Stimulated activated CD4-positive, alpha-beta T cell treated with anti-CD3 and anti-CD28 coated beads, Interleukin-15, amount 100 ng/mL, for 48 hours (primary cell): ENCODE measurements at places on chromosomes 5 and 9.

DNA sequence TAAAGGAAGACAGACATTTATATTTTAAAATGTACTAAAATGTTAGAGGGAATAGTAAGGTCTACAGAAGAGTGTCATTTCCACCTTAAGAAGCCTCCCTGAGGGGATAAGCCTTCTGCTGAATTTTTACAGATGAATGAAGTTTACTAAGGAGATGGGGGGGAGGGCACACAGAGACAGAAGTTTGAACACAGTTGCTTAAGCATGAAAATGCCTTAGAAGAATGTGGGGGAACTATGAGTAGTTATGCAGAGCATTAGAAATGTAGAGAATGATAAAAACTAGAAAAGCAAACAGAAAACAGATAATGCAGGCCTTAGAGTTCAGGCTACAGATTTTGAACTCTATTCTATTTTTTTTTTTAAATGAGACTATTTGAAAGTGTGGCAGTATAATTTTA, 232.2 kb upstream of the VLDLR start:
- DNase-seq: no peak

DNA sequence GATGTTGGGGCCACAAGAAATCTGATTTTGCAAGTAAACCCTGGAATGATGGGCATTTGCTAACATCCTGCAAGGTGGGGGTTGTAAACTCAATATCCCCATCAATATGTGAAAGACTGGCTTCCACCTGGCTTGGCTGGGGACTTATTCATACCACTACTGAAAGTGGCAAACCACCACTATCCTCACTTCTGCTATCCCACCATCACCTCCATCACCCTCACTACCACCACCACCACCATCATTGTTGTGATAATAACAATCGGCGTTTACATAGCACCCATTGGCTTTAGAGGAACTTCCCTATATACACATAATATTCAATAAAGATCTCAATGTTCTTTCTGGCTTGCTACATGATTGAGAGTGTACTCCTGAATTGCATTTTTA, 224.7 kb upstream of the DAP start:
- no peak for DNase-seq

- DNase-seq: no peak
Observed at GRCh38 chr9:27126670-27127069, 17.6 kb downstream of the TEK start.

GRCh38 chr5:148378670-148379069, 5.1 kb upstream of the FBXO38 start:
- no peak for DNase-seq

DNA sequence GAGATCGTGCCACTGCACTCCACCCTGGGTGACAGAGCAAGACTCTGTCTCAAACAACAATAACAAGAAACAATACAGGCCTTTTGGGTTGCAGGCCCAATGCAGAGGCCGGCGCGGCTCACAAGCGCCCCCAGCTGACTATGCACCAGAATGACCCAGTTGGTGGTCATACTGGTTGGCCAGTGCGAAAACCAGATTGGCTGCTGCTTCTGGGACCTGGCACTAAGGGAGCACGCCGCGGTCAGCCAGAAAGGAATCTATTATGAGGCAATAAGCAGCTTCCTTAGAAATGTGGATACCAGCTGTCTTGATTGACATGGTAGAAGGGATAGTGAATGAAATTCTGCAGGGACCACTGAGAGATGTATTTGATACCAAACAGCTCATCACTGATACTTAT, 35.0 kb downstream of the RANBP17 start:
- DNase-seq: no peak

- no peak for DNase-seq
Observed at GRCh38 chr5:128236334-128236733, 152.8 kb downstream of the SLC12A2 start.

DNA sequence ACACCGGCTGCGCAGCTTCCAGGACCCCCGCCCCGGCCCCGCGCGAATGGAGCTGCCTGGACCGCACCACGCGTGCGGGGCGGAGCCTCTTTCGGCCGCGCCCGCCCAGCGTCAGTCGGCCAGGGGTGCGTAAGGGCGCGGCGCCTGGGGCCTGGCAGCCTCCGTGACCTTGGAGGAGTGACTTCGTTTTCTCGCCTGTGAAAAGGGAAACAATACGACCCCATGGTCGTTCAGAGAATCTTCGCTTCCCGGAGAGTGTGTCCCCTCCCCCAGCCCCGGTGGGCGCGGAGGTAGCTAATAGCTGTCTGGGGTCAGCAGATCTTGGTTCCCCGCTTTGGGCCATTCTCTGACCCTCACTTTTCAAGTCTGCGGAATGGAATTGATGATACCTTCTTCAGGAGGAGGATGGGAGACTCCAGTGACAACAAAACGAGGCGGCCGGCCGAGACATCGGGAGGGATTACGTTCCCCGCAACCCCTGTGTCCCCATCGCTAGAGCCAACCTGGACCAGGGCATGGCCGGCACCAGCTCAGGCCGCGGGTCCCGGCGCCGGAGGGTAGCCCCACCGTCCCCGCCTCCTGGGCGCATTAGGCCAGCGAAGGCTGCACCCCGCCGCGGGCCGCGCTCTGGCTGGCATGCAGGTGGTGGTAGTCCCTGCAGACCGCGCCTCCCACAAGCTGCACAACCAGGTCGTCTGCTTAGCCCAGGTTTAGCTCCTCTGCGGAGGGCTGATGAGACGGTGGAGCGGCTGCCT, 5.5 kb upstream of the CDHR2 start:
- no peak for DNase-seq

DNA sequence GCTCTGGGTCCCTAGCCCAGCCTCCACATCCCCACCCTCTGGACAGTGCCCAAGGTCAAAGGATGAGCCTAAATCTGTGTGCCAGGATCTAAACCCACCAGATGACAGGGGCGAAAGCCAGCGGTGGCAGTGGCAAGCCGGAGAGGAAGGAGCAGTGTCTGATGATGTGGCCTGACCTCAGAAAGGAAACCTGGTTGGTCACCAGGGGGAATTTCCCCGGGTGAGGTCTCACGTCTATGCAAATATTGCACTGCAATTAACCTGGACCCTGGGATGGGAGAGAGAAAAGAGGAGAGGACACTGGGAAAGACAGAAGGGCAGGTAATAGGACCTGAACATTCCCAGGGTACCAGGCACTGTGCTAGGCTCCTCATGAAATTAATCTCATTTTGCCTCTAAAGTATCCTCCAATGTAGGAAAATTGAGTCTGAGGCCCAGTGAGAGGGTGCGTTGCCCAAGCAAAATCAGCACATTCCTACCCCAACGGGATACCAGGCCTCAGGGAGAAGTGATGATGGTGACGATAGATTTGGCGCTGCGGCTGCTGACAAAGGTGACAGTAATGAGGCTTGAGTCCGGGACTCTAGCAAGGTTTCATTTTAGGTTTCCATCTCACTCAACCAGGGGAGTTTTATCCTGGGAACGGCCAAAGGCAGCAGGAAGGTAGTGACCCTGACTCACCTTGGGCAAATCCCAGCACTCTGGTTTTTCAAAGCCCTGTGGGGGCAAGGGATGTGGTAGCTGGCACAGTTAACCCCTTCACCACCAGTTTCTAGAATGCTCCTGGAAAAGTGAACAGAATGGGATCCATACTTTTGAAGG, 13.4 kb upstream of the TNIP1 start:
- DNase-seq: peak; percentile 67

- DNase-seq: no peak
Observed at GRCh38 chr5:76341651-76342334, 61.3 kb upstream of the IQGAP2 start.

GRCh38 chr9:94805585-94805984, 79.1 kb downstream of the AOPEP start:
- DNase-seq: no peak

DNA sequence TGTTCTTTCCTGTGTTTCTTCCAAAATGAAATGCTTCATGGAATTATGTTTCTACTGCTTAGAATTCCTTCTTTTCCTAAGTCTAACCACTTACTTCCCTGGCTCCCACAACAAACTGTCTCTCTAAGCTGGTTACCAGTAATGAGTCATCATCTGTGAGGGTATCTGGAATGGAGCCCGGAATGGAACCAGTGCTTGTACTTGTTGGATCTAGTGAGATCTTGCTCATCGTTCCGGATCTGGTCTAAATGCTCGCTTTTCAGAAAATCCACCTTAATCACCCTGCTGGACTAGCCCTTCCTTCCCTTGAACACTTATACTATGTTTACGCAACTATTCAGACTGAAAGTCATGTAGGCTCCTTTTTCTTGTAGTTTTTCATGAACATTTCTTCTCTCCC, 184.8 kb downstream of the PBX3 start:
- no peak for DNase-seq

DNA sequence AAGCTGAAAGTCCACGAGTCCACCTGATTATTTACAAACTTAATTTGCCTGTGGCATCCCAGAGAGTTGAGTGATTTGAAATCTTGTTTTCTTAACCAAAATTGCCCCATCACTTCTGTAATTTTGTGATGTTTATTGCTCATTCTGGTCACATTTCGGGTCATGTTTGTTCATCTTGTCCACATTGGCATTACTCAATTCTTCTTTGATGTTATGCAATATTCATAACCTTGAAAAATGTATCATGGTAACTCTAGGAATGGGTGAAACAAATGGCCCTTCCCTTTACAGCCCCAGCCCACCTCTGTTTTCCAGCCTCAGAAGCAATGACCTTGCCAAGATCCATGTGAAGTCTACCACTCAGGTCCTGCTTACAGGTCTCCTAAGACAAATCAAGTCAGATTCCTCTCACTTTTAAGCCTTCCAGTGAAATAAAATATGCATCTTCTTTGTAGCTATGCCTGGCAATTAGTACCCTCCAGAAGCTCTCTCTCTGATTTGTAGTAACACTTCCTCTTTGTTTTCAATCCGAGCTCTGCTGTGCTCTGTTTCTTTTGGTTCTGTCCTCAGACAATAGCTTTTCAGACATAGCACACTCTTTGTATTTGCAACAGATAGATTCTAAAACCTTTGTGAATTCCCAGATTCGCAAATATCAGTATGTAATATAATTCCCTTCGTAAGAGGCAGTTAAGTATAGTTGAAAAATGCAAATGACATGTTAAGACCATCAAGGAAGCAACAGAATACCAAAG, 330.3 kb upstream of the IRX1 start:
- no peak for DNase-seq

DNA sequence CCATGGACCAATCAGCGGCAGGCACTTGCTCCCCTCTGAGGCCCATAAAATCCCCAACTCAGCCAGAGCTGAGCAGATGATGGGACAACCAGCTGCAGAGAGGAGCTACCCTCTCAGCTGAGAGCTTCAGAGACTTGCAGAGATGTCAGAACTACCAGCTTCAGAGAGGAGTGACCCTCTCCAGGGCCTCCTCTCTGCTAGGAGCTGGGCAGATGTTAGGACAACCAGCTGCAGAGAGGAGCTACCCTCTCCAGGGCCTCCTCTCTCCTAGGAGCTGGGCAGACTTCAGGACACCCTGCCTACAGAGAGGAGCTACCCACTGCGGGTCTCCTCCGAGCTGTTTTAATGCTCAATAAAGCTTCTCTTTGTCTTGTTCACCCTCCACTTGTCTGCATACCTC, 3.0 kb upstream of the AUH start:
- no peak for DNase-seq

GRCh38 chr5:181036816-181037364, 3.2 kb upstream of the BTNL9 start:
- no peak for DNase-seq

DNA sequence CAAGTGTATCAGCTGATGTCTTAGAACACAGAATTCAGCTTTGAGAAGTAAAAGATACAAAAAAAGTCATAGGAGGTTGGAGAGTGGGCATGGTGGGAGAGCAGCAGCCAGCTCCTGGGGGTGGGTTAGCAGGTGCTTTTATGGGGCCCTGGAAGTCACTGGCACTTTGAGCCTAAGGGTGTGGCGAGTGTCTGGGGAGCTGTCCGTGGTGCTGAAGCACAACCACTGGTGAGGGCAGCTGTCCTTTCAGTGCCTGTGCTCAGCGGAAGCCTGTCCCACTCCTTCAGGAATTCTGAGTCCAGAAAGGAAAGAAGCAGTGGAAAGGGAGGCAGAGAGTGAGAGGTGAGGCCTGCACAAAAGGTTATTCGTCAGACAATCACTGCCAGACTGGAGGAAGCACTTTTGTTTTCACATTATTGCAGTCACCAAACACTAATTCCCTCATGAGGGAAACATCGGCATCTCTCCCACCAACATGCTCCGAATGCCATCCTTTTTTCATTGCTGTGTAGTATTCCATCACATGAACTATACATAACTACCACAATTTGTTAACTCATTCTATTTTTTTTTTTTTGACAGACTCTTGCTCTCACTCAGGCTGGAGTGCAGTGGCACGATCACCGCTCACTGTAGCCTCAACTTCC, 59.4 kb upstream of the RAPGEF1 start:
- peak; percentile 40 for DNase-seq

GRCh38 chr5:60677850-60678664, 21.9 kb downstream of the DEPDC1B start:
- DNase-seq: no peak

DNA sequence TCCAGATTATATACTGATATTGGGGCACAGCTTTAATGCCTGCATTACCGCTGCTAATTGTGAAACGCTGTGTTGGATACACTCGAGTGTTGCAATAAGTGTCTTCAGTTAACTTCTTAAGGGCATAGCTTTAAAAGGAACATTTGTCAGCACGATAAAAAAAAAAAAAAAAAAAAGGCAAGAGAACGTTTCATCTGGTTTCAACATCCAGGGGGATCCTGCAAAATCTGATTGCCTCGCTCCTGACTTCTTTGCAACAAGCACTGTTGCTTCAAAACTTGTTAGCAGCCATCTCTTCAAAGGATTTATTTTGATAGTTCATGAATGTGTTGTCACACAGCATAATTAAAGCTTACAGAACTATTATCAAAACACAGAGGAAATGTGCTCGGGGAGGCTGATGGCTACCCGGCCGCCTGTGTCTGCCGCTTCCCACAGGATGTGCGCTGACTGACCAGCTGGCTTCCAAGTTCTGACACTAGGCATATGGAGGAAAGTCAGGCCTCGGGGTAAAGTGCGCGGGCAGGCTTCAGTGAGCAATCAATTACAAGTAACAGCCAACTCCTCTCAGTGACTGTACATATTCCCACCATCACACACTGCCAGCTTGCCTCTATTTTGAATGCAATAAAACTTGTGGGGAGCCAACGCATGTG, 77.7 kb downstream of the EBF1 start:
- no peak for DNase-seq

GRCh38 chr9:136994180-136994887, 2.0 kb downstream of the CLIC3 start:
- DNase-seq: no peak

GRCh38 chr9:137757613-137758029, 120.0 kb upstream of the CACNA1B start:
- no peak for DNase-seq

GRCh38 chr9:77456829-77457437, 191.2 kb downstream of the GNA14 start:
- DNase-seq: peak; percentile 62

- no peak for DNase-seq
Observed at GRCh38 chr9:117779760-117780159, 75.6 kb downstream of the TLR4 start.
